ENCODE measurements at places on chromosomes 2 and 18. TPM values are rescaled to one million over a fixed set of nuclear protein-coding genes. Genes with fewer than 3 reads are reported as not detected.

Gene RGPD4
- total RNA-seq, result 0.53 TPM

Gene C18orf54
- 0.47 TPM for total RNA-seq

- DNase-seq, result no peak
These were observed 96.4 kb upstream of the ST6GAL2 start for GRCh38 chr2:106982350-106982749.

Gene CYP27A1
- total RNA-seq, result not detected

Gene GATA6
- total RNA-seq, result 0.08 TPM

Gene SLC66A2
- total RNA-seq, result 44.8 TPM

DNA sequence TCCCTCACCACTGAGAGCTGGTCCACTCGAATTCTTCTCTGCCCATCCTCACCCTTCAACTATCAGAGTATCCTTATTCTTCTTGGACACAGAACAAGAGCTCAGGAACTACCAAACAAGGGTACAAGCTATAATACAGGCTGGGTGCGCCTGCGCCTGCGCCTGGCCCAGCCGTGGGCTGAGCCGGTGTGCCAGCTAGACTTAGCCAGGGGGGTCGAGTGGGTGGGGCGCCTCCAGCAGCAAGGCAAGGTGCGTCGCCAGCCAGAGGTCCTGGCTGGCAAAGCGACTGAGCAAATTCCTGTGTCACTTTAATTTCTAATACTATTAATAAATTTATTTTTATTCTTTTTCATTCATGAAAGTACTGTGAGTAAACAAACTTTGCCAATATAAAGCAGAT, 1072.6 kb upstream of the PIK3C3 start:
- no peak for DNase-seq

- no peak for DNase-seq
These were observed 843.7 kb downstream of the LRRTM4 start for GRCh38 chr2:76678383-76679024.

Gene FN1
- total RNA-seq, result 0.41 TPM

GRCh38 chr2:42317486-42317885, 43.5 kb downstream of the COX7A2L start:
- DNase-seq, result no peak

DNA sequence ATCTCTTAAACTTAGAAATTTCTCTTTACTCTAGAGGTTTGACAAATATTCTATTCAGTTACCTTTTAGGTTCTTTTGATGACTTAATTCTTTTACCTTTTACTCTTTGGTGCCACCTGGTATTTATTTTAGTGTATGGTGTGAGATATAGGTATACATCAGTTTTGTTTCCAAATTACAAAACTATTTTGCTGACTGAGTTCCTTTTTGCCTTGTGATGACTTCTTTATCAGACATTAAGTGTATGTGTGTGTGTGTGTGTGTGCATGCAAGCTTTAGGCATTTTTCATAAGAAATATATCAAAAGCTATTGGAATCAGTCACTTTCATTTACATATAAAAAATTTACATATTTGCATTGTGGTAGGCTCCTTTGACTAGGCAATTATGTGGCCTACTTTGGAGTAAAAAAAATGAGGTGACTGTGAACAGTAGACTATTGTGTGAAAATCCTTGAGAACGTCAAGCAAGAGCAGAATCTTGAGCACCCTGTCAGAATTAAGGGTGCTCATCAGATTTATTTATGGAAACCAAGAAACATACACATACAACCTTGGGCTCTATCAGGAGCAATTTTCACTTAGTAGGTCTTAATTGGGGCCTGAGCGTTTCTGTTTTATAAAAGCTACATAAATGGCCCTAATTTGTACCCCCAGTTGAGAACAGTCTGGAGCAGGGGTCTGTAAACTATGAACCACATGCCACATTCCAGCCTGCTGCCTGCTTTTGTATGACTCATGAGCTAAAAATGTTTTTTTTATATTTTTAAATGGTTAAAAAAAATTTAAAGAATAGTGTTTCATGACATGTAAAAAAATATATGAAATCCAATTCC, 415.9 kb downstream of the SLC4A3 start:
- DNase-seq, result no peak

Gene VAMP8
- 37.3 TPM for total RNA-seq

Gene CPO
- not detected for total RNA-seq

Gene DAPL1
- total RNA-seq, result not detected

- DNase-seq, result peak; percentile 70
These were observed 59.2 kb downstream of the DOCK10 start for GRCh38 chr2:224982910-224983711.

DNA sequence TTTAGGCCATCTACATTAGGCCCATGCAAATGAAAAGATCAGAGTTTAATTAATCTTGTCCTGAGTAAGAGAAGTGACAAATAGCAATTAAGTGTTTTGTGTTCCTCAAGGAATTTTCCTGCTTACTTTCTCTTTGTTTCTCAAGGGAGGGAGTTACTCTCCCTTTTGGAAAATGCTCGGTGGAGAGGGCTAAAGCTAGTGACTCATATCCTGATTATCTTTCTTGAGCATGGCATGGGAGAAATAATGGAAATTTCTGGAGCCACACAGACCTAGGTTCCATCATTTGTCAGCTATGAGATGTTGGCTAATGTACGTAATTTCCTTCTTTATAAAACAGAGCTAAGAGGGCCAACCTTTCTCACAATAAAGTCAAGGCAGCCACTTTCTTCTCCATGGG, 177.1 kb downstream of the ETAA1 start:
- DNase-seq, result no peak

Gene ZSWIM2
- total RNA-seq, result not detected

Gene EML6
- 0.22 TPM for total RNA-seq

DNA sequence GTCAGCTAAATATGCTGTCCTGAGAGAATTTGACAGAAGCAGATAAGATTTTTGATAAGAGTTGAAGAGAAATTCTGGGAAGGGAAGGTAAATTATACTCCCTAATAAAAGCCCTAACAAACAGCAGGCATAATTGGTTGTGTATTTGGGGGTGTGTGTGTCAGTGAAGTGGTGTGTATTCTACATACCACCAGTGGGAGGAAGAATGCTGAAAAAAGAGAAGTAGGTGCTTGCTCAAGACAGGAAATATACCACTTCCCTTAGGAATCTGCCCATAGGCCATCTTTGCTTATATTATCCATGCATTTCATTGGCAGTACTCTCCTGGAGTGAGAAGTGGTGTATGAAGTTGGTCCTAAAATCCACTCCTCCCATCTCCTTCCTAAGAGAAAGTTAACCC, 76.2 kb downstream of the FMNL2 start:
- DNase-seq, result no peak

- no peak for DNase-seq
These were observed 110.4 kb upstream of the VRK2 start for GRCh38 chr2:57936216-57936615.

DNA sequence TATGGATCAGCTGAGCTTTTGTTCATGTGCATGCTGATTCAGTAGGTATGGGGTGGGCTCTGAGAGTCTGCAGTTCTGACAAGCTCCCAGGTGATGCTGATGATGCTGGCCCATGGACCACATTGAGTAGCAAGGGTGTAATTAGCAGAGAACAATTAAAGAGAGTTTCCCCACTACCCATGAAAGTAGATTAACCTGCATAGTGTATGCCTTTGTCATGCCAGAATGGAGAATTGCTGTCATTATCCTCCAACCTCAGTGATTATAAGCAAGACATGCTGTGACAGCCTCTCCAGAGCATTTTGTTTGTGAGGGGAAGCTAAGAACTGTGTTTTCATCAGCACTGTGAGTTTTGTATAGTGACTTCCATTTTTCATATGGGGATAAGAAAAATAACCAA, 59.5 kb upstream of the LYPD1 start:
- DNase-seq, result no peak

DNA sequence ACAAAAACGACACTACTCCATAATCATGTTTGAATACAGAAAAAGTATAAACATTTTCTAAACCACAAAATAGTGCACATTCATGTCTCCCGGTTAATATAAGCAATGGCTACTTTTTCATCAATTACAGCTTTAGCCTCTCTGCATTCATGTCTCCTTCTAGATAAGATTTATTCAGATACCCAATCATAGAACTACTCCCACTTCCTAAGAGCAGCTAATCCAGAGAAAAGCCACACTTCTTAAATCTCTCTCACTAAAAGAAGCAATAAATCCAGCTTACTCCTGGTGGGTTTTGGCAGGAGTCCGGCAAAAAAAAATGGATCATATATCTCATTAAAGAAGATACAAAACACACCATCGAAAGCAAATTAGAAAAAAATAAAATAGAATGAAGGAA, 20.1 kb downstream of the DSEL start:
- no peak for DNase-seq

GRCh38 chr18:28110924-28111323, 66.0 kb downstream of the CDH2 start:
- DNase-seq, result no peak

DNA sequence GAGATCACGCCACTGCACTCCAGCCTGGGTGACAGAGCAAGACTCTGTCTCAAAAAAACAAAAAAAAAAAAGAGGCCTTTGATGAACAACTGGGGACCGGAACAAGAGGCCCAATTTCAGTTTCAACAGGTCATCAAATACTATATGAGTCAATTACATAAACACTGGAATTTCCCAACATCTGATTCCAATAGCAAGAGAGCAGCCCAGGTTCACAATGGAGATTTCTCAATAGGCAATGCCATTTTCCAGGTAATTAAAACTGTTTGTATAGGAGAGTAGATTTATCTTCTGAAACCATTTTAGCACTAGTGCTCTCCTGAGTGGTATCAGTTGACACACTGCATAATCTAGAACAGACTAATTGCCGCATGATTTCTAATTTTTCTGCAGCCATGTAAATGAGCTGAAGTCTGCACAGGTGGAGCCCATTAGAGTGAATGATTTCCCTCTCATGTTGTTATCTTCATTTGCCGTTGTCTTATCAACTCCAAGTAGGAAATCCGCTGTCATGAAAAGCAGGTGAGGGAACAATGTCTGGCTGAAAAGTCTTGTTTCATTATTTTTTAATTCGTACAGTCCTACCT, 264.1 kb upstream of the MEIS1 start:
- DNase-seq, result no peak

GRCh38 chr2:100141906-100142305, 484 bp downstream of the AFF3 start:
- peak; percentile 13 for DNase-seq

GRCh38 chr2:138334323-138334722, 167.2 kb upstream of the SPOPL start:
- no peak for DNase-seq

DNA sequence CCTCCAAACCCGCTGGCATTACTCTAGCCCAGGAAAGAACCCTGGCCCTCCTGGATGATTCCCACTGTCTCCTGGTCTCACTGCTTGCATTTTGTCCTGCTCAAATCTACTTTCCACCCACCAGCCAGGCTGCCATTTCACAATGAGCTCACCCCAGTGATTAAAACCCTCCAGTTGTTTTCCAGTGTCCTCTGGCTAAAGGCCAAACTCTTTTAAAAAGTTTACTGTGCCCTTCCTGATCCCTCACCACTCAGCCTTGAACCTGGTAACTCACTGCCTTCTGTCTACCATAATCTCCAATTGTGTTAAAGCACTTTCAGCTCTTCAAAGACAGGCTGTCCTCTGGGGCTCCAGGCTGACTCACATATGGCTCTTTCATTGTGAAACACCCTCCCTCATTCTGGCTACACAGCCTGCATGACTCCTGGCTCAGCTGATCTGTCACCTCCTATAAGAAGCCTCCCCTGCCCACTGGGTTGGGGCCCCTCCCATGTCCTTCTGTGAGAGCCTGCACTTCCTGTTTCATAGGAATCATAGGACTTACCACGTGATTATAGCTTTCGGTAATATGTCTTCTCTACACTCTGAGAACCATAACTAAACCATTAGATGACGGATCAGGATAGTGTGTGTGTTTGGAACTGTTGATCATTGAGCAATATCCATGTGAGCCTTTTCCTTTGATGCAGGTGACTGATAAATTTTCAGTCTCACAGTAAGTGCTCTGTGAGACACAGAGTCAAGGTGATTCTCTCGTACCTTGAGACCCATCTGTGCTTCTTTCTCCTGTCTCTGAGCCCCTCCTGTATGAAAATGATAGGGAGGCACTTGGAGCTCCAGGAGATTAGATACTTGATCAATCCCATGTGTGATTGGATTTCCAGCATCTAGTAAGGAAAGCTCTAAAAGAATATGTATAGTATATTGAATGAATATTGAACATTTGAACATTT, 590.8 kb upstream of the ID2 start:
- no peak for DNase-seq

Gene ZNF804A
- not detected for total RNA-seq

Gene IL1B
- 3.8 TPM for total RNA-seq

DNA sequence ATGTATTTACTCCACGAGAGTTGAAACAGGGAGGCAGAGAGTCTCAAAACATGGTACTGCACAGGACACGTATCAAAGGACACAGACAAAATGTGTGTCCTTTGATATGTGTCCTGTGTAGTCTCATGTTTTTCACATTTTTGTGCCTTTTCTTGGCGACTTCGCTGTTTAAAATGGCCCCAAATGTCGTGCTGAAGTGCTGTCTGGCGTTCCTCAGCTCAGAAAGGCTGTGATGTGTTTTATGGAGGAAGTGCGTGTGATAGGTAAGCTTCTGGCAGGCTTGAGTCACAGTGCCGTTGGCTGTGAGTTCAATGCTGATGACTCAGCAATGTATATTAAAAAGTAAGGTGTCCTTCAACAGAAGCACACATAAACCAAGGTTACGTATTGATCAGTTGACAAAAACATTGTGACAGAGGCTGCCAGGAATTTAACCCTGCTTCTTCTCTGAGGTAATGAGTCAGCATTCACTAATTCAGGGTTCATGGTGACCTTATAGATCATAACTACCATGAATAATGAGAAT, 78.2 kb downstream of the DYSF start:
- no peak for DNase-seq

Gene SMC6
- total RNA-seq, result 7.1 TPM

All from CD4-positive, alpha-beta T cell (primary cell).